ENCODE measurements at places on chromosomes 2 and 18.

DNA sequence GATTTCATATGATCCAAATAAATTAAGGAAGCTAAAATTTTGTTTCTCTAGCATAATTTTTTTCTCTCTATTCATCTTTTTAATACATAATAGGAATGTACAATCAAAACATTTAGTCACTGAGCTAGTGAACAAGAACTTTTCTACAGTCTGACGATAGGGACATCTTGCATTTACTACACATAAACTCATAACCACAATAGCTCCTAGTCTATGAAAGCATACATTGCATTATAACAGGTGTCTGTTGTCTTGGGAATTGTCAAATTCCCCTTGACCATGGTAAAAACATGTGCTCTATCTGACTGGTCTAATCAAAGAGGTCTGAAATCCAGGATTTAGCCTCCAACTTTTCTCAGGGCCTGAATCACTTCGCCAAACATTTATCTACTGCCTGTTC, 144.8 kb downstream of the FAM124B start:
- DNase-seq: no peak

- no peak for DNase-seq
These were observed 156.3 kb downstream of the IRS1 start for GRCh38 chr2:226643030-226643945.

- DNase-seq: no peak
These were observed 83.1 kb downstream of the UPP2 start for GRCh38 chr2:158184556-158185343.

GRCh38 chr18:46623541-46623940, 33.5 kb downstream of the LOXHD1 start:
- DNase-seq: no peak

Data from substantia nigra (tissue), 51 donors.